HFFc6 (cell line): ENCODE measurements at places on chromosomes 13 and 19. TPM values are rescaled to one million over a fixed set of nuclear protein-coding genes. Genes with fewer than 3 reads are reported as not detected.

RXFP2 gene
- not detected in 3 replicates for total RNA-seq

SIGLECL1 gene
- not detected in 3 replicates for total RNA-seq

MTUS2 gene
- total RNA-seq, result 0.08 and 0.14 TPM in 2 replicates

- DNase-seq, result no peak
These were observed 444.8 kb downstream of the LIG4 start for GRCh38 chr13:107770541-107770940.

SIGLEC10 gene
- not detected in 3 replicates for total RNA-seq

DNA sequence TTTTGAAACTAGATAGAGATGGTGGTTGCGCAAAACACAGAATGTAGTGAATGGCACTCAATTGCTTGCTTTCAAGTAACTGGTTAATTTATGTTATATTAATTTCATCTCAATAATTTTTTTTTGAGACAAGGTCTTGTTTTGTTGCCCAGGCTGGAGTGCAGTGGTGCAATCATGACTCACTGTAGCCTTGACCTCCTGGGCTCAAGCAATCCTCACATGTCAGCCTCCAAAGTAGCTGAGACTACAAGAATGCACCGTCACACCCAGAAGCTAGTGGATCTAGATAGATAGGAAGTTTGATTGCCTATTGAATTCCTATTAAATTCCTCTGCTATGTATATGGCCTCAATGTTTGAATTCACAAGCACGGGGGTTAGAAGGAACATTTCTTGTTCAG is 26.4 kb upstream of the ADGRE2 start:
- no peak for DNase-seq

DNA sequence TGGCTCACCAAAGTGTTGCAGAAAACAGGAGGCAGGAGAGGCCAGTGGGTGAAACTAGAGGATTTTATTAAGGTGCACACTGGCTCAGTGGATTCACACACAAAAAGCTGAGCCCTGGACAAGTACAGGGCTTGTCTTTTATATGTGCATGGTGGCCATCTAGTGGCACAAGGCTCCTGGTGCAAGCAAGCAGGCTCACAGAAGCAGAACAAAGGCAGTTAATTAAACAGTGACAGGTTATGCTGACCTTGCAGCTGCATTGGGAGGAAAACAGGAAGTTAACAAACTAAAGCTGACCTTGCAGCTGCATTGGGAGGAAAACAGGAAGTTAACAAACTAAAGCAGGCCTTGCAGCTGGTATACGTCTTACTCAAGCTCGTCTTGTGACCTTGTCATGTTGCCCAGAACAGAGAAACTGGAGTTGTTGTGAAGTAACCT is 65.3 kb upstream of the ZNF681 start:
- no peak for DNase-seq

- DNase-seq, result no peak
These were observed 5.4 kb downstream of the GATAD2A start for GRCh38 chr19:19410553-19411550.
